ENCODE measurements at places on chromosomes 7 and 10.
A peak's percentile ranks its signal among the peaks of the same experiment; 100 is the strongest.

- DNase-seq, result no peak
These were observed 42.4 kb downstream of the SORBS1 start for GRCh38 chr10:95518455-95519452.

DNA sequence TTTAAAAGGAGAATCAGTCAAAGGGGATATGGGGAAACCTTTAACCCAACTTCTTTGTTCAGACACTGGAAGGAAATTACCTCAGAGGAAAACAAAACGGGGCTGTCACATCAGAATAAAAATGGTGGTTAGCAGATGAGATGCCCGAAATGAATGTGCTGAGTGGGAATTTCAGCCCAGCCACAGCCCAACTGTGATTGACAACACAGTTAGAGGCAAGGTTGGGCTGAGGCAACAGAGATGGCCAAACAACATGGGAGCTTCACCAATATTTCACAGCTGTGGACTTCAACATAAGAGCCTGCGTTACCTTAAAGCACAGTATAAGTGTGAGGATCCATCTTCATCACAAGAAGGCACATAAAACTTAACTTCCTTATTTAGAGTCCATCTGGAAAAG, 133.5 kb upstream of the PTPRZ1 start:
- DNase-seq, result no peak

GRCh38 chr7:67406976-67407375, 410.3 kb downstream of the TYW1 start:
- DNase-seq, result no peak

DNA sequence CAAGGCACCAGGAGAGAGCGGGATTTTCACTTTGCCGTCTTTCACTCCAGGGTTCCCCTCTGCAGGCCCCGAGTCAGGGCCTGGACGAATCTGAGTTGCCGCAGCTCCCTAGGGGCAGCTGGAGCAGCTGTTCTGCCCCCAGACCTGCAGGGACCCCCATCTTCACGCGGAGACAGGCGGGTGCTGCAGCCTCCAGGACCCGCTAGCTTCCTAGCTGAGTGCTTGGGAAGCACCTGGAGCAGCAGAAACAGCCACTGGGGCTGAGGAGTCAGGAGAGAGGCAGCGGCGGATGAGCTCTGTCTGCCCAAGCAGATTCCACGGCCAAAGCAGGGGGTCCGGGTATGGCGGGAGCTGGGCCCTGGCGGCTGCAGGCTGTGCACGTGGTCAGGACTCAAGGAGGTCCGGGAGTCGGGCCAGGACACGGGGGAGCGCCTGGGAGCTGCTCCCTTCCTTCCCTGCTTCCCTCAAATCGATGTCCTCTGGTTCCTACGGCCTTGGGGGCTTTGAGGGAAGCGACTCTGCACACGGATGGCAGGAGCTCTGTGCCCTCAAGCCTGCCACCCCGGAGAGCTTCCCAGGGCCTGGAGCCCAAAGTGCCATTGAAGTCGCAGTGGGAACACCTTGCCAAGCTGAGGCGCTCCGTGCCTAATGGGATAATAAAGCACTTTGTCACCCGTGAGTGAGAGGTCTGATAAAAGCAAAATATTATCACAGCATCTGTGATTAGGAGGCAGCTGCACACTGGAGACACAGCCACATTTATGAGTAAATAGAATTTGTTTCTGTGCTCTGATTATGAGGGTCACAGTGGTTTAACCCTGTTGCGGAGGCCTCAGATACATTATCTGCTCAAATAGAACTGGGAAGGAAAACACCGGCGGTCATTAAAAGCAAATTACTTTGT, 17.2 kb downstream of the MNX1 start:
- no peak for DNase-seq

GRCh38 chr7:26399736-26400135, 108.1 kb downstream of the SNX10 start:
- DNase-seq, result no peak

DNA sequence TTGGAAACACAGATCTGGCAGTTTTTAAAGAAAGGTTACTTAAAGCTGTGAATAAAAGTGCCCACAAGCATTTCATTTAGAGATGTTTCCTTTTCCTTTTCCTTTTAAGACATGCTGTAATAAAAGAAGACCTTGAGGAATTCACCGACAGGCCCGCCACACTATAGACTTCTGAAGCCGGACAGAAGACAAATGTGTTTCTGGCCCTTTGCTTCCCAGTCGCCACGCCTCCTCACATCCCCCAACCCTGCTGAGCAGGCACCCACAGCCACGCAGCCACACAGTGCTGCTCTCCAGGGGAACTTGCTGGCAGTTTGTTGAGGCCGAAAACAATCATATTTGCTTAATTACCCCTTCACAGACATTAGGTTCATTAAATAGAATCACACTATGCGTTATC, 83.4 kb downstream of the SLC25A13 start:
- no peak for DNase-seq

DNA sequence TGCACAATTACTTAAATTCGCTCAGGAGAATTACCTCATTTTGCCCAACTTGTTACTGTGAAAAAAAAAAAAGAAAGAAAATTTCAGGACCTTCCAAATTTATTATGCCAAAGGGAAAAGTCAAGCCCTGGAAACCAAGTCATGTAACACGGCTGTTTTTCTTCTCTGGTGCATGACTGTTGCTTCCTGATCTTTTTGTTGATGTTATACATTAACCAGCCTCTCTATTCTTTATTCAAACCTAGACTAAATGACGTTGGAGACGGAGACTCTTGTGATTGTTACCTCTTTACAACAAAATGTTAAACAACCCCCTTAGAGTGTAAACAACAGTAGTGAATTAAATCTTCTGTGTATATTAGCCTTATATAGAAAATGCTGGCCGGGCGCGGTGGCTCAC, 16.1 kb upstream of the ZC3HAV1 start:
- no peak for DNase-seq

- peak; percentile 87 for DNase-seq
These were observed 689 bp upstream of the SMARCD3 start for GRCh38 chr7:151249034-151249731.

DNA sequence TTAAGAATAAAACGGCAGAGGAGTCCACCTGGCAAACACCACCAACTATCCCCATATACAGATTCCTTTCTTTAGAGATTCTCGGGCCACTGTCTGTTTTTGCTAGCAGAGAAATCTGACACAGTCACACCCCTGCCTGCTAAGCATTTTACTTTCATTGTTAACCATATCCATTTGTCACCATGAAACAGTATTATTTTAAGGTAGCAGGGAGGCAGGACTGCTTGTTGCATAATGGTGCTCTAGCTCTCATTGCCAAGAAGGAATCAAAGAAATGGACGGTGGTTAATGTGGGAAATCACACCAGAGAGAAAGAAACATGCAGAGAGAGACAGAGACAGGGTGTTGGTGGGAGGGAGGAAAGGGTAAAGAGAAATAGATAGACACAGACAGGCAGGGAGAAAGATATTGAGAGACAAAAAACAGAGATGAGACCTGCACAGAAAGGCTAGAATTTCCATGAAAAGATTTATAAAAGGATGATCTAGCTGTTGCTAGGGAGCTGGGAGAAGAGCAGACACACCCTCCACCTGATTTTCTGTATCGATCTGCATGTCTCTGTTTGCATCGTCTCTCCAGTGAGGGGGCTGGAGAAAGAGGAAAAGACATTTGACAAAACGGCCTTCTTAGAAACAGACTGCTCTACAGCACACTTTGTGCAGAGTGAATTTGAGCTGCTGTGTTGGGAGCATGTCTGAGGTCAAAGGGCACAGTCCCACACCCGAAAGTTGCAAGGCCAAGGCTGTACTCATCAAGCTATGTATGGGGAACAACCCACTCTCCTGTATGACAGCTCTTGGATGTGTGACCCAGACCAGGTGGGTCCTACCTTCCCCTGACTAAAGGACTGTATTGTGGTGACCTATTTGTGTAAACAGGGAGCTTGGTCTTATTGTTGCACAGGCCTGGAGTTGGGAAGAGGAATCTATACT, 303.1 kb downstream of the FZD1 start:
- no peak for DNase-seq

GRCh38 chr10:5927306-5927705, 37.3 kb downstream of the FBH1 start:
- DNase-seq, result no peak

- DNase-seq, result no peak
These were observed 63.8 kb downstream of the HBP1 start for GRCh38 chr7:107232568-107233090.

DNA sequence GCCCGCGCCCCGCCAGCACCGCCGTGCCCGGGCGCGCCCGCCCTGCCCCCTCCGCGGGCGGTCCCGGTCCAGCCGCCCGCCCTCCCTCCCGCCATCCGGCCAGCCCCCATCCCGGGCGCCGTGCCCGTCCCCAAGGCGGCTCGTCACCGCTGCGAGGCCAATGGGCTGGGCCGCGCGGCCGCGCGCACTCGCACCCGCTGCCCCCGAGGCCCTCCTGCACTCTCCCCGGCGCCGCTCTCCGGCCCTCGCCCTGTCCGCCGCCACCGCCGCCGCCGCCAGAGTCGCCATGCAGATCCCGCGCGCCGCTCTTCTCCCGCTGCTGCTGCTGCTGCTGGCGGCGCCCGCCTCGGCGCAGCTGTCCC, at the start of gene HTRA1:
TSS of gene HTRA1 (plus strand) at position 187 of the 362 bp plus-strand sequence. CDS start at position 287, 100 bp downstream.
- peak; percentile 95 for DNase-seq

GRCh38 chr7:42868480-42868879, 43.4 kb downstream of the C7orf25 start:
- DNase-seq, result no peak

DNA sequence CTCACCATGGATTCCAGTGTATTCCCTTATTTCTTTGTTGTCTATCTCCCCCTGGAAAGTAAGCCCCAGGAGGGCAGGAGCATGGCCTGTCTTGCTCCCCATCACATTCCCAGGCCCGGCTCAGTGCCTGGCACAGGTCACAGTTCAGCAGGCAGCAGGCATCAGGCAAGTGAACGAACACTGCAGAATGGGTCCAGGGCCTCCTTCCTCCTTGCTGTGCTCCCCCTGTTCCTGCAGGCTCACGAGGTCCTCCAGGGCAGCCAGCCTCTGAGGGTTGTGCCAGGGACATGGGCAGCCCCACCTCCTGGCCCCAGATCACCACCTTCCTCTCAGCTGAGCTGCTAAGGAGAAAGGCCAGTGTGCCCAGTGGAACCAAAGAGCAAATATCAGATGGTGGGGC, 41.8 kb downstream of the PDLIM1 start:
- no peak for DNase-seq

DNA sequence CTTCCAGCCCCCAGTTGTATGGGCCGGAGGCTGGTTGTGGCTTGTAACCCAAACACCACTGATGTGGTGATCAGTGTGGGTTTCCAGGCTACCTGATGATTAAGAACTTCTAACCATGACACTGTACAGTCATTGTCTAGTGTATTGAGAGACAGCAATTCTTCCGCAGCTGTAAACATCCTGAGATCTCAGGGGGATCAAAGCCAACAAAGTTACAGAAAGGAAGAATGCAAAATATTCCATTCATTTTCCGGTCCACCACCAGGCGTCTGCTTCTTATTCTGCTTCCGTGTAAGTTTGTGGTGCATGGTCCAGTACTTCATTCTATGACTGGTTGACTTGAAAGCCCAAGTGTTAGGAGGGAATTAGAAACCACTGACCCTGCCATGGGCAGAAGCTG, 10.3 kb upstream of the GLI3 start:
- no peak for DNase-seq

- no peak for DNase-seq
These were observed 162.6 kb downstream of the MTERF1 start for GRCh38 chr7:91717681-91718470.

GRCh38 chr7:76512941-76513816, 2.8 kb downstream of the UPK3B start:
- DNase-seq, result no peak

GRCh38 chr7:34057136-34057535, 151.8 kb downstream of the BMPER start:
- no peak for DNase-seq

DNA sequence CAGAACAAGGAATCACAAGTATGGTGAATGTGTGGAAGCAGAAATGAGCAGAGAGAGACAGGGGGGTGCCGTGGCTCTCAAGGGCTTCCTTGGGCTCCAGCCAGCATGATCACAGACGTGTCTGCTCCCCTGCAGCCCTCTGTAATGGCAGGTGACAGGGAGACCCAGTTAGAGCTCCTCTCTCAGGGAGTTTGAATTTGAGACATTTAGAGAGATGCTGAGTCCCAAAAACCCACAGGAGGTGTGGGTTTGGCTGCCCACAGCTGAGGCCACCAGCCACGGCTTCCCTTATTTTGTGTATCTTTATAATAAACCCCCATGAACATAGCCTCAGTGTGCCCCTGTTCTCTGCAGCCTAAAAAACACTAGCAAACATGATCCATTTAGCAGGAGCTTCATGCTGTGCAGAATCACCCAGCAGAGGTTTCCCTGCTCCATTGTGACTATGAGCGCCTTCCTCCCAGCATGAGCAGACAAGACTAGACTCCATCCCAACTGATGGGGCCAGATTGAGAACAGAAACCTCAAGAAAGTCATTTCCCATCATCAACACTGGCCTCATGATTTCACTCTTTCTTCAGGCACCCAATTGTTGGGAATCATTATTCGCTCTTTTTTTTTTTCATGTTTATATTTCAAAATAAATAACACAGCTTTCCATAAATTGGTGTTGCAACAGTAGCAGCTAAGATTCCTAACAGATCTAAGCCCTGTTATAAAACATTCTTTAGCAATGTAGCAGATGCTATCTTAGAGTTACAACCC, 13.4 kb downstream of the NOD1 start:
- no peak for DNase-seq

GRCh38 chr7:44884621-44885393, 523 bp downstream of the PURB start:
- DNase-seq, result peak; percentile 19

DNA sequence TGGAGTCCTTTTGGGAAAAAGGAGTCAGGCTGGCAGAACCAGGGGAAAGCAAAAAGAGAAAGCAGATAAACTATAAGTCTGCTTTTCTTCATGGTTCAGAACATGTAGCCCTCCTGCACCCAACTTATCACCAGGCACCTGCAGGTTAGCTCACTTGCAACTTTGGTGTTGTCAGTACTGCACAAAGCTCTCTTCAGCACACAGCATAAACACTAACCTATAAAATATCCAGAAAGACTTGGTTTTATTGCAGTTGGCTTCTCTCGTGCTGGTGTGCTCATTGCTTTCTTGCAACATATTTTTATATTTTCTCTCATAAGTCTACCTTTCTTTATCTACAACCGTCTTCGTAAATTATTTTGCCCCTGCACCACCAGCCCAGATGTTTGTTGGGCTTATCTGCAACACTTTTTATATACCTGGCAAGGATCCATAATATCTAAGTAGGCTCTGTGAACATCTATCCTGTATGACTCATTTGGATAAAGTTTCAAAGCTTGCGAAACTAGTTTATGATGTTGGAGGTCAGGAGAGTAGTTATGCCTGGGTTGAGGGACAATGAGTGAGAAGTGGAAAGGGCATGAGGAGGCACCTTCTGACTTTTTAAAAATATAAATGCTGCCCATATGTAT, 164.6 kb downstream of the ANKRD30A start:
- no peak for DNase-seq
